ENCODE measurements at places on chromosomes 7 and 10. TPM values are rescaled to one million over a fixed set of nuclear protein-coding genes. Genes with fewer than 3 reads are reported as not detected.

Gene SLC18A3
- total RNA-seq = not detected

Gene NEUROG3
- total RNA-seq = not detected

Gene GNAT3
- total RNA-seq = 5.8 TPM

Gene OPN1SW
- total RNA-seq = not detected

Gene AZGP1
- total RNA-seq = 0.64 TPM

Gene LRRC27
- total RNA-seq = 3.3 TPM

Gene COA1
- total RNA-seq = 83.1 TPM

Gene SEMA4G
- total RNA-seq = 0.19 TPM

Gene PLAC9
- total RNA-seq = not detected

Gene CALY
- total RNA-seq = not detected

Gene CALN1
- total RNA-seq = 2.6 TPM

Gene HMX2
- 19.8 TPM for total RNA-seq

Gene FAM131B
- 0.05 TPM for total RNA-seq

- DNase-seq = peak; percentile 45
Observed at GRCh38 chr10:5895804-5896203, 5.8 kb downstream of the FBH1 start.

DNA sequence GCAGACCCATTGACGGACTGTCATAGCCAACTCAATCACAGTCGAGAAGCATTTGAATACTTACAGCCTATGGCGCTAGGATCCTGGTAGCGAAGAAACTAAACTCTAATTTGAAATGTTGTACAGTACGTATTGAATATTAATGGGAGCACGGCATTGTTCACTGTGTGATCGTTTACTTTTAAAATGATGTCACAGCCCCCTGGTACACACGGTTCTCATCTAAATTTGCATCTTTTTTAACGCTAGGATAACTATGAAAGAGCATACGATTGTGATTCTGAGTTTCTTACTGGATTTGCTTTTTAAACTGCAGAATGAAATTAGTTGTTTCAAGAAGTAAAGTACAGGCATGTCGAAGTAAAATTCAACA, 895 bp upstream of the NAPEPLD start:
- no peak for DNase-seq

DNA sequence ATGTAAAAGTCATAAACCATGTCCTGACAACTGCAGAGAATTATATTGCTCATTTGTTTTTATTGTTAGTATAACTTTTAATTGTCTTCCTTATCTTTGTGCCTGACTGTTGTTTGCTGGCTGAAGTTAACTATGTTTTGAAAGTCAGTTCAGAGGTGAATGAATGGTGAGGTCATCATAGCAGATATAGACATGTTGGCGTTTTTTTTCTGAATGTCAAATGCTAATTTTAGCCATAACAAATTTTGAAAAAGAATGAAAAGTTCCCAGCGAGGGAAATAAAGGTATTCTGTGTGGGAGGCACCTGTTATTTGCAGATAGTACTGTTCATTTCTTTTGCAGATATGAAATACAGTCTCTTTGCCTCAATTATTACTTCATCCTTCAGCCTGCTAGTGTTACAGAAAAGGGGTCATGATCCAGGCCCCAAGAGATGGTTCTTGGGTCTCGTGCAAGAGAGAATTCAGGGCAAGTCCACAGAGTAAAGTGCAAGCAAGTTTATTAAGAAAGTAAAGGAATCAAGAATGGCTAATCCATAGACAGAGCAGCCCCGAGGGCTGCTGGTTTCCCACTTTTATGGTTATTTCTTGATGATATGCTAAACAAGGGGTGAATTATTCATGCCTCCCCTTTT, 96.5 kb downstream of the CAMK1D start:
- no peak for DNase-seq

- no peak for DNase-seq
Observed at GRCh38 chr7:139973101-139974050, 89.4 kb downstream of the PARP12 start.

GRCh38 chr10:36880898-36881297, 244.5 kb upstream of the ANKRD30A start:
- DNase-seq = no peak

- no peak for DNase-seq
Observed at GRCh38 chr7:150963707-150964559, 14.2 kb downstream of the KCNH2 start.

DNA sequence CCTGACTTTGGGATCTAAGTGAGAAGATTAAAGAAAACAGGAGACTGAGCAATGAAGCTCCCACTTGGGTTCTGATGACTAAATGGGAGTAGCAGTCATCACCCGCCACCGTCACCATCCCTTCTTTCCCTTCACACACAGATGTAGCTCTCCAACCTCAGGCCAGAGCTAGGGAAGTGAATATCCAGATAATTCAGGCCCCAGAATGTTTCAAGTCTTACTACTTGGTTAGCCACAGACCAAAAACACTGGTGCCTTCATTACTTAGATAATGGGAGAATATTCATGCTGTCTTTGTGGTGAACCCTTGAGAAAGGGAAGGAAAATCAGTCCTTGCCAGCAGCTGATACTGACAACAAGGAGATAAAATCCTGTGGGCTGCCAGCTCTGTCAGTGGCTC, 100.7 kb downstream of the OSBPL3 start:
- DNase-seq = no peak

- DNase-seq = no peak
Observed at GRCh38 chr7:40105879-40106473, 28.4 kb downstream of the MPLKIP start.

- DNase-seq = no peak
Observed at GRCh38 chr7:47518827-47519226, 63.1 kb downstream of the TNS3 start.

DNA sequence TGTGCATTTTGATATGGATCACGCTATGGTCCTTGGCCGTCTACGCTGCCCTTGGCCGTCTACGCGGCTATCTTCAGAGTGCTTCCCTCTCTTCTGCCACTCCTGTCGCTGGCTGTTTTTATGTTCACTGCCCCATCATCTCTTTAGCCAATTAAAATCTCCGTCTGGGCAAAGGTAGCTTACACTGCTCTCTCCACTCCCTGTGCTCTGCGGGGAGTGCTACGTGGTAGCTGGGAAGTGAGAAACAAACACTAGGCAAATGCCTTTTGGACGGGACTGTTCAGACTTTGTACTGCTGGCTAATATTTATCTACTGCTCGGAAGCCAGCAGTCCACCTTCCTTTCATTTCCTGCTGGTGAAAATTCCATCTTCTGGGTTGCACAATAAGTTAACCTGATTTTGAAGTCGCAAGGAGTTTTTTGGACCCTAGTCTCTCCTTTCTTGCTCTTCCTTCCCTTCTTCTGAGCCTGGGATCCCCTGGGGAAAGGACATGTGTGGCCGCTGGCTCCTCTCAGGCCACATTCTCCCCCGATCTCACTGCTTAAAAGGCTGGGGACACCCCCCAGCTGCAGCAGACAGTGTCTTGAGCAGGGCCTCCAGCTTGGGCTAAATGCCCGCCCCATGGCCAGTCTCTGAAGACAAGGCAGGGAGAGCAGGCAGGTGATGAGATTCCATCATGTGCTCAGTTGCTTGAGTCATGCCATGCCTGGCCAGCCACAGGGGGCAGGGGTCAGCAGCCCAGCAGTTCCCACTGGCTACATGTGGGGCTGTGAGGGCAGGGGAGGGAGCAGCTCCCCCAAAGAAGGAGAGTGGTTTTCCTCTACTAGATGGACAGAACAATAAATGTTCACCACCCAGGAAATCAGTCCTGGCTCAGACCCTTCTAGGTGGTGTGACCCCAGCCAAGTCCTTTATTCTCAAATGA, 25.5 kb upstream of the RBM33 start:
- DNase-seq = no peak

- no peak for DNase-seq
Observed at GRCh38 chr10:66684581-66684980, 241.3 kb upstream of the LRRTM3 start.

DNA sequence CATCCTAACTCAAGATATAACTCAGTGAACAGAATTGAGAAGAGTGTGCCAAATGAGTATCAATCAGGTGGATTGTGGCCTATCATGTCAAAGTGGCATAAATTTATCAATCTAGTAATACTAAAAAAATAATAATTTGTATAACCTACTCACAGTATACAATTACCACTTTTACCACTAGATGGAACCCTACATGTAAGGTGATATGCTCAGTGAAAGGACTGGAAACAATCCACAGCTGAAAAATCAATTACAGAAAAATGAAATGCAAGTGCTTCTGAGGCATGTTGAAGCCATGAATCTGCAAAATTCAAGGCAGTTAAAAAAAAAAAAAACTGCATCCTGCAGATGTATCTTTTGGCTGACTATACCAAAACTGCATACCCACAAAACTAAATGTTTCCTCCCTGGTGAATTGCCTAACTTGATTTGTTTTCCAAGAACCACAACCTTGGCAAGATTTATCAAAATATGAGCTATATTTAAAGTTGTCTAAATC, 13.9 kb downstream of the ARHGAP19 start:
- DNase-seq = no peak

GRCh38 chr7:101896941-101897340, 79.5 kb downstream of the CUX1 start:
- DNase-seq = no peak

DNA sequence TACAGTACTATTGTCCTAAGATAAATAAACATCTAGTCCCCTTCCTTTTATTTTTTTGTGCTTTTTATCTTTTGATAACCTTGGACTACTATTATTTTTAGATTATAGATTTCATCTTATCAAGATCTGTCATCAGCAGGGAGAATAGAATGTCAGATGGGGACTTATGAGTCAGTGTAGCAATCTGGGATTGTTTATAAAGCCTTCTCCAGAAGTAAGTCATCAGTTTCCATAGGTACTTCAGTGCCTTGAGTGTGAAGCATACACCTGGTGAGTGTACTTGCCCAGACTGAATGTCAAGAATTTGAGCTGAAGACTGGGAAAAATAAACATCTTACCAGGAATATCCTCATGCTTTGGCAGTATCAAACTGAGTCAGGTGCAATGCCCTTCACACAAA, 2.1 kb downstream of the CASD1 start:
- no peak for DNase-seq

- no peak for DNase-seq
Observed at GRCh38 chr10:16891375-16892313, 74.4 kb upstream of the RSU1 start.

- DNase-seq = no peak
Observed at GRCh38 chr7:28202222-28202621, 21.6 kb upstream of the JAZF1 start.

- no peak for DNase-seq
Observed at GRCh38 chr10:19828278-19829049, 12.2 kb downstream of the PLXDC2 start.

Measured in GM12878 (cell line).